ENCODE measurements at places on chromosomes 13 and 19.

DNA sequence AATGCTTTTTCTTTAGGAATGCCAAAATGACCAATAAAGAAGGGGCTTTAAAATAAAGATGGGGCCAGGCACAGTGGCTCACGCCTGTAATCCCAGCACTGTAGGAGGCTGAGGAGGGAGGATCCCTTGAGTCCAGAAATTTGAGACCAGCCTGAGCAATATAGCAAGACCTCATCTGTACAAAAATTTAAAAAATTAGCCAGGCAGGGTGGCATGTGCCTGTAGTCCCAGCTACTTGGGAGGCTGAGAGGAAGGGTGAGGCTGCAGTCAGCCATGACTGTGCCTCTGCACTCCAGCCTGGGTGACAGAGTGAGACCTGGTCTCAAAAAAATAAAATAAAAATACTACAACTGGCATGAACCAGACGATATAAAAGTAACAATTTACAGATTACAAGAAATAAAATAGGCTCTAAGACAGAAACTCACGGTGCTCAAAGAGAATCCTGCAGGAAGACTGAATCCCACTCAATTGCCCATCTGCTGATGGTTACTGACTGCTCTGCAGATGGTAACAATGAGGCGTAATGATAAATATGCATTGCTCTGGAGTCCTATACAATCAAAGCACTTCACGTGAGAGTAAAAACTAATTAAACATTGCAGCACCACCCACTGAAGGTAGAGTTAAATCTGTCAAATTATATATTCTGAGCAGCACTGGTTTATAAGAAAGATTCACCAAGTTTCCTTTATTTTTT is 93.2 kb downstream of the LHFPL6 start:
- DNase-seq, result no peak

DNA sequence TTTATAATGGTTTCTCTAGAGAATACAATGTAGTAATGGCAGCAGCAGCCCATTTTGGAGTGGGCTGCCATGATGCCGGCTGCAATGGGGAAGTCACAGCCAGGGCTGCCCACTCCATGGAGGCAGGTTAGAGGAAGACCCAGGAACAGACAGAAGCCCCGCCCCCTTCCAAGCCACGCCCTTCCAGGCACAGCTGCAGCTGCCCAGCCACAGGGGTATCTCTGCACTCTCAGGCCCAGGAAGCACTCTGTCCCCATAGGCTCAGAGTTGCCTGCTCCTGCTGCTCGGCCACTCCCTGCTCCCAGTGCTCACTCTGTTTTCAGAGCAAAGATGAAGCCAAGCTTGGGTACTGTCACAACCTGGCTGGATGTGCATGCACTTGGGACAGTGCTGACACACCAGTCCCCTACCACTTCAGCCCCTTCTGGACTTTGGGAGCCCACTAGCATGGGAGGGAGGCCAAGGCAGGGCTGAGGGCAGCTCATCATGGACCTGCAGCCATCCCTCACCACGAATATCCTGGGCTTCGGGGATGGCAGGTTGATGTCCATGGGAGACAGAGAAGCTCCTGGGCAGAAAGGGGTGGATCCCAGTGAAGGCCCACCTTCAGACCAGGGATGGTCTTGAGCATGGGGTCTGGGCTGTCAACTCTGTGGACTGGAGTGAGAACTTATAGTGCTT is 1224.2 kb downstream of the SLITRK5 start:
- DNase-seq, result no peak

- DNase-seq, result no peak
Measured at GRCh38 chr19:2631213-2631821, 71.2 kb downstream of the GNG7 start.

DNA sequence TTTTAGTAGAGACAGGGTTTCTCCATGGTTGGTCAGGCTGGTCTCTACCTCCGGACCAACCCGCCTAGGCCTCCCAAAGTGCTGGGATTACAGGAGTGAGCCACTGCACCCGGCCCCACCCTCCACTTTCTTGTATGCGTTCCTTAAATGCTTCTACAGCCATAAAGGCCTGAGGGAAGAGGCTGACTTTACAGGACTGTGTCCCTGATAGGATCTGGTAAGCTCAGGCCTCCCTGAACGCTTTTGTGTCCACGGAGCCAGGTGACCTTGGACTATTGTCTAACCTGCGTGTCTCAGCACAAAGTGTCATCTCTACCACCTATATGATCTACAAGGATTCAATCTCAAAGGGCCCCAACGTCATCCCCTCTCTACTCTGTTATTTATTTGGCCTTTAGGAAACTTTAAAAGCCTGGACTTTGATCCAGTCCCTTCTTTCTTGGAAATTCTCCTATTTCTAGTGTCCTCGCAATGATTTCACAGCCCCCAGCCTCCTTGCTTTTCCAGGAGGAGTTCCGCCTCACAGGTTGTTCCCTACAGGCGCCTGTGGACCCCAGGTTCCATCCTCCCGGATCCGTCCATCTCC is 701 bp downstream of the ZNF552 start:
- DNase-seq, result no peak

GRCh38 chr19:32343550-32344262 is 1.7 kb upstream of the ZNF507 start:
- DNase-seq, result no peak

DNA sequence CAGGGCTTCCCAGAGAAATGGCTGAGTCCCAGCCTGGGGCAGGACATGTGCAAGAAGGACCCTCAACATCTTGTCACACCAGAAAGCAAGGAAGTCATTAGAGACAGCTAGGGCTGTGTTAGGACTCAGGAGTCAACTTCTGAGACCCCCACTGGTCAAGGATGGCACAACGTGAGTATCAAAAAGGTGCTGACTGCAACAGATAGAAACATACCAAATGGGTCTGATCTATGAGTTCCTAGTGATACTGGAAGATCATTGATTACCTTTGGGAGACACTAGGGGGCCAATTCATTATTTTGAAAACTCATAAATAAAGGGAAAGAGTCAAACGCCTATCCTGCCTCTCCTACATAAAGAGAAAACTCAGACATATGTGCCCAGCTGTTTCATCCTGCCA is 73.5 kb upstream of the GJB6 start:
- no peak for DNase-seq

GRCh38 chr19:11496391-11497163 is 9.1 kb downstream of the ZNF653 start:
- DNase-seq, result peak; percentile 76

DNA sequence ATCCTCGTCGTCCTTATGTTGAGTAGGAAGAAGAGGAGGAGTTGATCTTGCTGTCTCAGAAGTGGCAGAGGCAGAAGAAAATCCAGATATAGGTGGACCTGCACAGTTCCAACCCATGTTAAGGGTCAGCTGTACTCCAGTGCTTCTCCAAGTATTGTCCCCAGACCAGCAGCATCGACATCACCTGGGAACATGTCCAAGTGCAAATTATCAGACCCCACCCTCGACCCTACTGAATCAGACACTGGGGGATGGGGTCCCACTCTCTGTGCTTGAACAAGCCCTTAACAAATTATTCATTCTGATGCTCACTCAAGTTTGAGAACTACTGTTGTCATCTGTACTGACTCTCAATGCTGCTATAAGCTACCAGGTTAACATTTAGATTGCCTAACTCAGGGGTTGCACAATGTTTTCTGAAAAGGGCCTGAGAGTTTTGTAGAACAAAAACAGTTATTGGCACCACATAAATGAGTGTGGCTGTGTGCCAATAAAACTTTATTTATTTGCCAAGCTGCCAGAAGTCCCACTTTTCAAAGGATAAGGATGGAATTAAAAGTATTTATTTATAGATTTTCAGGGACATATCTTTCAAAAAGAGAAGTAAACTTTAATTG is 226.7 kb upstream of the IPO5 start:
- no peak for DNase-seq

DNA sequence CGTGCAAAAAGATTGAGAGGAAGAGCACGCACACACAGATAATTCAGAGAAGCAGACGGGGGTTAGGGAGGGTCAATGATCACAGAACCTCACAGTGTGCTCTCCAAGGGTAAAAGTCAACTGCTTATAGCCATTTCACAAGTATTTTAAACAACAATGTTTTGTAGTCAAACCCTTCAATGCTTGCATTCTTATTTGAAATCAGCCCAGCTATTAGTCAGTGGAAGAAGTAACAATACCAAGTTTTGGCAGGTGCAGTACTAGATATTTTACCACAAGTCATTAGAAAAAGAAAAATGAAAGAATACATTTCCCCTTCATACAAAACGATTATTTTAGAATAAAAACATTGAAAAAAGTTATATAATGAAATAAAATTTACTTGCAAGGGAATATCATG is 2.6 kb downstream of the CSNK1A1L start:
- DNase-seq, result no peak

DNA sequence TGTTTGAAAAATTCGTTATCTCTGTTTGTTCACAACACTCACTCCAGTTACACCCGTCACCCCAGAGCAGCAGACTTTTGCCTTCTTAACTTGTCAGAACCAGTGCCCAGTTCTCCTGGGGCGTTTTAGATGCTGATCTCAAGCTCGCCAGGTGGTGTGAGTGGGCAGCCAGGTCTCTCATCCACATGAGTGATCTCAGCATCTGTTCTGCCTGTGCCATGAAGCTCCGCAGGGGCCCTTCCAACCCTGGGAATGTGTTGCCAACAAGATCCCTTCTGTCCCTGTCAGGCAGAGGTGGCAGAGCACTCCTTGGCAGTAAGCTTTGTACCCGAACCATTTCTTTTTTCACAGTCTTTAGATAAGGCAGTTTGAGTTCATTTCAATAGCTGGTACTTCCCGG is 896.5 kb downstream of the UQCRFS1 start:
- no peak for DNase-seq

GRCh38 chr13:113765564-113765910 is 6.5 kb downstream of the TMEM255B start:
- no peak for DNase-seq

GRCh38 chr13:50793026-50793425 is 50.5 kb downstream of the DLEU7 start:
- DNase-seq, result no peak

DNA sequence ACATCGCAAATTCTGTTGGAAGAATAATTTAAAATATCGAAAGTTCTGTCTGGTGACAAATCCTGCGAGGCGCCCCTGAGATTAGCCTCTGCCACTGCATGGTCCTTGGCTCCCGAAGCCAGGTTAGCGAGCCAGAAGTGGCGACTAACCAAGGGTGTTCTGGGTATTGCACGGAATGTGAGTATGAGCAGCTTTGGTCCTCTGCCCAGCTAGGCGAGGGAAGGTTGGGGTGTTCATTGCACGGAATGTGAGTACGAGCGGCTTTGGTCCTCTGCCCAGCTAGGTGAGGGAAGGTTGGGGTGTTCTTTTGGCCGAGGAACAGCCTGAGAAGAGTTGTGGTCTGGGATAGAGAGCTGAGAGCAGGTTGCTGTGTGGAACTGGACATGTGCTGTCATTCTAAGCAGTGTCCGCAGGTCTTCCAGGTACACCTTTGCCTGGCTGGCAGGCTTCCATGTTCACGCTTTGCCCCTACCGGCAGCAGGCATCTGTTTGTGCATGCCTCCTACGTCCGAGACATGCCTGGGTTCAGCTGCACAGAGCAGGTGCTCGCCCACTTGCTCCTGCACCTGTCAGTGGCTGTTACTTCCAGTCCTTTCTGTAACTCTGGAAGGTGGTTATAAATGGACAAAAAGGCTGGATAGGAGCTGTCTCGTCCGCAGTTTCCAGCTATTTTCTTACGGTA is 18.3 kb upstream of the TEX29 start:
- DNase-seq, result no peak

GRCh38 chr13:101298517-101298916 is 117.8 kb downstream of the NALCN start:
- DNase-seq, result no peak

DNA sequence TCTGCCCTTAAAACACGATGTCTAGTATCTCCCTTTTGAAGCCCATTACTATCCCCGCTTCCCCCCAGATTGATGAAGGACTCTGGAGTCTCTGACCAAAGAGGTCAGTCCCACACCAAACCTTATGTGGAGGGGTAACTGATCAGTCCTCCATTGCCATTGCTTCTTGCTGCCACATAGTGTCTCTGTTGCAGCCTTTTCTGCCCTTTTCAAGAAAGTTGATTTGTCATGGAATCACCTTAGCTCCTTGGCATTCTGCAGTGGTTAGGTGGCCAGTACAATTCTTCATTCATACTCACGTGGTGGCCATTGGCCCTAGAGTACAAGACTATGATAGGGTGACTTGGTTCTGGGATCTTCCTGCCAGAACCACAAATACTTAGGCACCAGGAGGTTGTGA is 8.4 kb upstream of the HTR2A start:
- no peak for DNase-seq

- DNase-seq, result no peak
Measured at GRCh38 chr13:99883805-99884204, 87.8 kb downstream of the ZIC5 start.

DNA sequence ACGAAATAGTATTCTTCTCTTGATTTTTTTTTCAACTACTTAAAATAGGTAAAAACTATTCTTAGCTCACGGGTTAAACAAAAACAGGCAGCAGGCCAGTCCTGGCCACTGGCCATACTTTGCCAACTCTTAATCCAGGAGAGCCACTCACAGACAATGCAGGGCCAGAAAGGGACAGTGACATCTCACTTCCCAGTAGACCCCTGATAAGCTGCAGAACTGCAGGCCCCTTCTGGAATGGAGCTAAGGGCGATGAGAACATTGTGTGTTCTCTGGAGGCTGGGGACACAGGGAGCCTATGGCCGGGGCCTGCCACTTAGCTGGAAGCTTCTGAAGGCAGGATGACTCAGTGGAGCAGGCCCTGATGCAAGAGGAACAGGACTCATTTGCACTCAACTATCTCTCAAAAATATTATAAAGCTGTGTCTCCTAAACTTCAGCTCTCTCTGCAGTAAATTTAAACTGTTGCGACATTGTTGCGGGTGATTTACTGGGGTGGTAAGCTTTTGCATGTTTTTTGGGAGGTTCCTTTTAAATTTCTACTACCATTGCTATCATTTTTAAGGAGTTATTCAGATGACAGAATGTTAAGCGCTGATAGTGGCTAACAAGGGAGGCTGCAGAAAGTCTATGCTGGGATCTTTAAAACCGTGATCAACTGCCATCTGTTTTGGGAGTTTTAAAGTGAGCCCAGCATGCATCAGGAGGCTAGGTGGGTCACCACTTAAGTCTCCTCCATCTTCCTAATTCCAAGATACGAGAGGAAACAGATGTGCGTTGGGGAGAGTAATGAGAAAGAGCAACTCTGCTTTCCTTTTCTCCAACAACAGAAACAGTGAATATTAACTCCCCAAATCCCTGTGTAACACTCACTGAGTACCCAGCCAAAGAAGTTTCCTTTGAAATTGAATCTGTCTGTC is 33.2 kb upstream of the KATNAL1 start:
- DNase-seq, result no peak

GRCh38 chr13:43239275-43239840 is 216.0 kb downstream of the DNAJC15 start:
- DNase-seq, result no peak

GRCh38 chr13:97884707-97885468 is 68.6 kb upstream of the IPO5 start:
- DNase-seq, result no peak
